ENCODE measurements at places on chromosomes 13 and 19.

- DNase-seq, result no peak
These were observed 22.8 kb upstream of the CCNE1 start for GRCh38 chr19:29789007-29789406.

GRCh38 chr13:25662516-25662915, 290.7 kb downstream of the ATP8A2 start:
- DNase-seq, result no peak

DNA sequence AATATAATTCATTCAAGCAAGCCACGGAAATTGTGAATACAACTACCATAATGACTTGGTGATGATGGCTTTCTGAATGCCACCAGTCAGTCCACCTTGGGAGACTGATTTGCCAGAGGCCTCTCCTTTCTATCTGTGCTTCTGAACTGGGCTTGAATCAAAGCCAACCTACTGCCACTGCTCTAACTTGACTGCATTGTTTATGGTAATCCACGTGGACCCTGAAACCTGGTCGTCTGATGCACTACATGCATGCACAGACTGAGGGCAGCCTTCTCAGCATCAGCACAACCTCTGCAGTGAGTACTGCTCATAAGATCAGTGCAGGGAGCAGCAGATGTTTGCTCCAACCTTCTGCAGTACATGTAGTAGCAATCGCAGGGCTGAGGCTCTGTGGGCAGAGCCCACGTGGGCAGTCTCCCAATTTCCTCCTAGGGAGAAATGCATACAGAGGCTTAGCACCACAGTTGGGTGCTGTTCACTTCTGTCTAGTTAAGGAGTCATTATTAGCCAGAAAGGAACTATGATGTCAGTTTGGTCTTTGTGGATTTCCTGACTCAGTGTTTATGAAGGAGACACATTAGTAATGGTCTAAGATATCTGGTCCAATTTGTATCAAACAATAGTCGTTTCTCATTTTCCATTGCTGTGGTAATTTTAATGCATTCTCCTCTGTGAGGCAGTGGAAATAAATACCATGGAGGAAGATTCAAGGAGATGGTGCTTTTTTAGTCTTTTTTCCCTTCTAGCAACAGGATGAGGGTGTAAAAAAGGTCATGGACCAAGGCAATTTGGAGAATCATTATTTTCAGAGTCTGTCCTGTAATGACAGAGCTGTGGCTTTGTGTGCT, 82.5 kb downstream of the AKAP11 start:
- no peak for DNase-seq

DNA sequence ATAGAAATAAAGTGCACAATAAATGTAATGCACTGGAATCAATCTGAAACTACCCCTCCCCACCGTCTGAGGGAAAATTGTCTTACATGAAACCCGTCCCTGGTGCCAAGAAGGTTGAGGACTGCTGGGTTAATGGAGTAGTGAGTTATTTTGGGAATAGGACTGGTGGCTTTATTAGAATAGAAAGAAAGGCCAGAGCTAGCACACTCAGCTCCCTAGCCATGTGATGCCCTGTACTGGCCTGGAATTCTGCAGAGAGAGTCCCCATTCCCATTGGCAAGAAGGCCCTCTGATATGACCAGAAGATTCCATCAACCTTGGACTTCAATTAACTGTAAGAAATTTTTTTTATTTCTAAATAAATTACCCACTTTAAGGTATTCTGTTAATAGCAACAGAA, 393.5 kb upstream of the PCDH9 start:
- DNase-seq, result no peak

DNA sequence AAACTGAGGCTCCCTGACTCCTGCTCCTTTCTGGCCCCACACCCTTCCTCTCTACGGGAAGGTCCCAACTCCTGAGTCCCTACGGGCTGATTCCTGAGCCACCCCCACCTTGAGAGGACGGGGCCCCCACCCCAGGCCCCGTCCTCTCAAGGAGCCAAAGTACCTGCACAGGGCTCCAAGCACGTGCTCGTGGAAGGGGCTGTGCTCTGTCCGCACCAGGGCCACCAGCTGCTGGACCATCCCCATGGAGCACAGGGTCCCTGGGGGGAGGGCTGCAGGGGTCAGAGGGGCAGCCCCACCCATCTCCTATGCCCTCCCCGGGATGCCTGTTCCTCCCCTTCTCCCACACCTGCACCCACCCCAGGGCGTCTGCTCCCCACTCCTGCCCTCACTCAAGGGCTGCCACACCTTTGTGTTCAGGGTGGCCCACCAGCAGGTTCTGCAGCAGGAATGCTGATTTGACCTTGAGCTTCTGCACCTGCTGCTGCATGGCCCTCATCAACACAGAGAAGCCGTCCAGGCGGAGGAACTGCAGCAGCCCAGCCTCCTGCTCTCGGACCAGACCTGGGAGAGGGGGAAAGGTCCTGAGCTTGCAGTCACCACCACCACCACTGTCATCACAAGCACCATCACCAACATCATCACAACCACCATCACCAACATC, 7.0 kb upstream of the PPP6R1 start:
- no peak for DNase-seq

DNA sequence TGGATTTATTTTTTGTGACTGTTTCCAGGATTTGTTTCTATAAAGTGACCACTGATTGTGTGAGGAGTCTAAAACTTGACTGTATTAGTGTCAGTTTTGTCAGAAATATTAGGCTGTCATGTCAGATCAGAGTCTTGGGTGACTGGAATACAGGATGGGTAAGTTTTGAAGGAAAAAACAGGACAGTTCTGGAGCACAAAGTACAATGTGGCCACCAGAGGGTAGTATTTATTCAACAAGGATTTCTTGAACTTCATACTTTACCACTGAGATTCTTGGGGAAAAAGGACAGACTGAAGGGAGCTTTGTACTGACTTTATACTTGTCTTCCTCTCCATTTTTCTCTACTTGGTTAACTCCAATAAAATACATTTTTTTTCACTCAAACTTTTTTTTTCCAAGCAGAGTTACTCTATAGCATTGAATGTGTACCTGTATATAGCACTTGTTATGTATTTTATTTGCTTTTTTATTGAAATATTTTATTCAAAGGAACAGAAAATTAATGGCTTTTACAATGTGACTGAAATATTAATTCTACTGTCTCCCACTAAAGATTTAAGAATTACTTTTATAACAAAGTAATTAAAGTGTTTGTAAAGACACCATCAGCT, 51.1 kb downstream of the LMO7 start:
- no peak for DNase-seq

GRCh38 chr19:35021596-35021995, 8.7 kb upstream of the SCN1B start:
- no peak for DNase-seq

DNA sequence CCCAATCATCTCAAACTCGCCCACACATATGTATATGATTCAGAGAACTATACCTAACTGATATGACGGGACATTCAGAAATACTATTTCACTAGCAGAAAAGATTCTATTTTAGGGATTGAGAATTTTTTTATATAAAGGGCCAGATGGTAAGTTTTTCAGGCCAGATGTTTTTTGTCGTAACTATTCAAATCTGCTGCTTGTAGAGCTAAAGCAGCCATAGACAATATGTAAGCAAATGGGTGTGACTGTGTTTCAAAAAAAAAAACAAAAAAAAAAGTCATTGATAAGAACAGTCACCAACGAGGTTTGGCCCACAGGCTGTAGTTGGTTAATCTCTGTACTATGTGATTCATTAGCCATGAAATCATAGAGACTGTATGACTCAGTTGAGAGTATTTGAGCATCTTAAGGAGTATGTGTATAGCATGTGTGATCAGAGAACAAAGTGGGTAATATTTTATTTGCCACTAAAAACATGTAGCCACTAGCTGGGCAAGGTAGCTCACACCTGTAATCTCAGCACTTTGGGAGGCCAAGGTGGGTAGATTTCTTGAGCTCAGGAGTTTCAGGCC, 2724.7 kb downstream of the PCDH9 start:
- no peak for DNase-seq

- DNase-seq, result no peak
These were observed 312.7 kb downstream of the FGF14 start for GRCh38 chr13:102089177-102089576.

DNA sequence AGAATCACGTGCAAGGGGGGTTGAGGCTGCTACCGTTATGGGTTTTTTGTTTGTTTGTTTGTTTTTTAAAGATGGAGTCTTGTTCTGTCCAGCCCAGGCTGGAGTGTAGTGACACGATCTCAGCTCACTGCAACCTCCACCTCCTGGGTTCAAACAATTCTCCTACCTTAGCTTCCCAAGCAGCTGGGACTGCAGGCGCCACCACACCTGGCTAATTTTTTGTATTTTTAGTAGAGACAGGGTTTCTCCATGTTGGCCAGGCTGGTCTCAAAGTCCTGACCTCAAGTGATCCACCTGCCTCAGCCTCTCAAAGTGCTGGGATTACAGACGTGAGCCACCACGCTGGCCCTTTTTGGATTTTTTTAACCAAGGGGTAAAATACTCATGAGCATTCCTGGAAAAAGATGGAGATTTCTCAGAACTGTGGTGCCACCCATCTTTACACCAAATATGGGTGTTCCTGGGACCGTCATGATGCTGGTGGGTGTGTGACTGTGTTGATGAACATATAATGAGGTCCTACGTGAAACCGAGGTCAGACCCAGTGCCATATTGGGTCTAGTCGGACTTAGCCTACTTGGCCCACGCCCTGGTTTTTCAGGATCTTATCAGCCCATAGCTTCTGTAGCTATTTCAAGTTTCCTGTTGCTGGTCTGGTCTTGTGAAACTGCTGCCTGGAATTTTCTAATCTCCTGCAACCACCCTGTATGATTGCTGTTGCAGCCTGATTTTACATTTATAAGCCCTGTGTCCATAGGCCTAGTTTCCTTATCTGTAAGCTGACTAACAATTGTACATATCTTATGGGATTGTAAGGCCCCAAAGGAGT, 6.2 kb downstream of the PPP1R15A start:
- no peak for DNase-seq

GRCh38 chr19:55486043-55486970, 1.3 kb downstream of the NAT14 start:
- DNase-seq, result no peak

DNA sequence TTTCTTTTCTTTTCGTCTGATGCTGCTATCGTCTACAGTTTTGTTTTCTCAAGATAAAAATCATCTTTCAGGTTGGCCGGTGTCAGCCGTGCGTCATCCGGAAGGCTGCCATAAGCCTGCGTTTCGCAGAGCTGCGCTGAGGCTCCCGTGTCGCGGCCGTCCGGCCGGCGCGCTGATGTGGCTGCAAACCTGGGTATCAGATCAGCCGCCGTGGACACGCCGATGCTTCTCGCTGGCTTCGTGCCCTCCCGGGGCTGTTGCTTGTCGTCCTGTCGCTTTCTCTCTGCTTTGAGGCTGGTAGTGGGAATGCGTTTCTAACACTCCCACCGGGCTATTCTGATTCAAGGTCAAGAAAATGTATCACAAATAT, 45.9 kb upstream of the TFDP1 start:
- no peak for DNase-seq

GRCh38 chr19:20182222-20182785, 15.3 kb downstream of the ZNF486 start:
- DNase-seq, result no peak

DNA sequence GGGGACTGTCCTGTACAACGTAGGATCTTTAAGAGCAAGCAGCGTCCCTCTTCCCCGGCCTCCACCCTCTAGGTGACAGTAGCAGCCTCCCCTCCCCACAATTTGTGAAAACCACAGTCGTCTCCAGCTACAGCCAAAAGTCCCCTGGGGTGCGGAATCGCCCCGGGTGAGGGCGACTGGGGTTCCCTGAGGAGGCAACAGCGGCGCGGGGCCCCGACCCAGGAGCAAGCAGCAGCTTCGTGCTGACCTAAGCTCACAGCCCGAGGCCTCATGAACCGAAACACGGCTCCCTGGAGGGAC, 322 bp downstream of the ZNF558 start:
- no peak for DNase-seq

GRCh38 chr13:93230261-93230855, 3.8 kb downstream of the GPC6 start:
- no peak for DNase-seq

DNA sequence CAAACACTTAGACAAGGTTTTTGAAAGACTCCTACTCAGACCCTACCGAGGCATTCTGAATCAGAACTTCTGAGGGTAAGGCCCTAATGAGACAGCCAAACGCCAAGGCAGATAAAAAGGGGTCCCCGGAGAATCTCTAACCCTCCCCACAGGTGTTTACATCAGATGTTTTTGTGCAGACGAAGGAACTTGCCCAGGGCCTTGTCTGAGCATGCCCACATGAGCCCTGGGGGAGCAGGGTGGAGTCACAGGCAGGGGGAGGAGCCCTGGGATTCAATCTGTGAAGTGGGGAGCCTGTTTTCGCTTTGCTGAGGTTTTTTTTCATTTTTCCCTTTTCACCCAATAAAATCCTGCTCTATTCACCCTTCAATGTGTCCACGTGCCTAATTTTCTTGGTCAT, 61.6 kb upstream of the MED4 start:
- DNase-seq, result no peak

GRCh38 chr19:48746738-48747575, at the start of gene IZUMO1:
IZUMO1 (minus strand) TSS chr19:48746909; CDS start chr19:48745859, 1,050 bp downstream.
- DNase-seq, result peak; percentile 18

- no peak for DNase-seq
These were observed 14.1 kb upstream of the RELB start for GRCh38 chr19:44987148-44987675.

DNA sequence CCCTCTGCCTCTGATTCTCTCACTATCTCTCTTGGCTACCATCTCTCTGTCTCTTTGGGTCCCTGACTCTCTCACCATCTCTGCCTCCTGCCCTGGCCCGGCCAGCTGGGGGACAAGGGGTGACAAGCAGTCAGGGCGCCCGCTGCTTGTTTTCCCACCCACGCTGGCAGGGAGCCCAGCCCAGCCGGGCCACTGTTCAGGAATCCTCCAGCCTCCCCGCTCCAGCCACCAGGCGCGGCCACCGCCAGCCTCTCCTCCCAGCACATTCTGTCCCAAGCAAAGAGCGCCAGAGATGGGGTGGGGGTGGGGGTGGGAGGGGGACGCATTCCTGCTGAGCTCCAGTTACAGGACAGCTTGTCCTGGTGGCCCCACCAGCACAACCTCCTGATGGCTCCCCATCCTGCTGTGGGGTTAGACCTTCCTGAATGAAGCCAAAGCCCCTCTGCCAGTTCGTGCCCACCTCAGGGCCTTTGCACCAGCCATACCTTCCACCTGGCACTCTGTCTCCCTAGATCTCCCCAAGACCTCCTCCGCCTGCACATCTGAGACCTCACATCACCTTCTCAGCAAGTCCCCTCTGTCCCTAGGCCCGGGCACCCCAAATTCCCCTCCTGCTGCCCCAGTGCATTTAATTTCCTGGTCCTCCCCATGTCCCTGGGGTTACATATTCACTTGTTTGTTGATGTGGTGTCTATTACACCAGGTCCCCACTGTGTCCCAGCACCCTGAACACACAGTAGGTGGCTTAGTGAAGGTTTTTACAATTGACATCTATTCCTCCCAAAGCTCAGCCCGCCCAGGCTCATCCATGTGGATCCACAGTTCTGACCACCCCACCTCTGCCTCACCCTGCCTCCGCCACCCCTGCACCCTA, 12.5 kb downstream of the ARRDC2 start:
- no peak for DNase-seq

- DNase-seq, result no peak
These were observed 15.6 kb upstream of the SMARCA4 start for GRCh38 chr19:10945264-10945663.

Data from cerebellar nuclear complex (tissue), 1 donor.